Right forelimb (tissue), 1 donor: ENCODE measurements at places on chromosomes 13 and 19.
A peak's percentile ranks its signal among the peaks of the same experiment; 100 is the strongest.

DNA sequence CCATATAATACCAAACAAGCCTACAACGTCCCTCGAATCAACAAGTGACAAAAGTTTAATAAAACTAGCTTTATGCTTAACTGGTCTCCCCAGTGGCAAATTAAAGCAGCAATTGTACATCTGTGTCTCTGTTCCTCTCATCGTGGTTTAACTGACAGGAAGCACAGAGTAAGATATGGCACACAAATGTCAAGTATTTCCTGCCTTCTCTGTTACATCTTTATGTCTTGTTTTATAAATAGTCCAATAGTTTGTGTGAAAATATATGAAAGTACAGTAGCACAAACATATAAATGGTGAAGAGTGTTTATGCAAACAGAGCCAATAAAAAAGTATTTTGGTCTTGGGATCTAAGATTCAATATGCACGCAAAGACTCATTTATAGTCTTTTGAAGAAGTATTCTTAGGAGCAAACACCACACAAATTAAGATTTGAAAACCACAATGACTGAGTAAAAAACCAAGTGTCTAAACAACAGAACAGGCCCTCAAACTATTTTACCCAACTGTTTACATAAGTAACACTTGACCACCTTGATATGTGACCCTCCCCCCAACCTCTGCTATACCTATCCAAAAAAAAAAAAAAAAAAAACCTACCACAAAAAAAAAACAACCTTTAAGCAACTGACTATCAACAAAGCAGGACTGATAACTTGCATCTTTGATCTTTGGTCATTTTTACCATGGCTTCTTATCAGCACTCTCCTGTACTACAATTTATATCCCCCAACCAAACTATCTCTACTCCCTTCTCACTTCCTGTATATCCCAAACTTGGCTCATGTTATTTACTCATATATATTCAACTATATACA is 14.0 kb downstream of the ELF1 start:
- no peak for DNase-seq

DNA sequence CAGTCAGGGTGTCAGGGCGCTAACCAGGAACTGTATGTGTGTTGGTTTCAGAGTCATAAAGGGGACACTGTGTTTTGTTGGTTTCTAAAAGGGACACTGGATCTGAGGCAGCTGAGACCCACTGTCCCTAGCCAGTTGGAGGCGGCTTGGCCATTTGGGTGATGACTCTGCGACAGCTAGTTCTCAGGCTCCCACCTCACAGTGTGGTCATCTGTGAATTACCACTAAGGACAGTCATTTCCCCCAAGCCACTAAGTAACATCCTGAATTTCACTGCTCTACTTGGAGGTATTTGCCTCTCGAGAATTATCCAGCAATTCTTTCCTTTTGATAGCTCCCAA is 51.5 kb downstream of the EPS15L1 start:
- DNase-seq: no peak

GRCh38 chr19:1592024-1592754 is 476 bp downstream of the MBD3 start:
- DNase-seq: peak; percentile 88

GRCh38 chr19:33385956-33386355 is 12.4 kb downstream of the CEBPG start:
- no peak for DNase-seq
